ENCODE measurements at places on chromosomes 16 and 17.

DNA sequence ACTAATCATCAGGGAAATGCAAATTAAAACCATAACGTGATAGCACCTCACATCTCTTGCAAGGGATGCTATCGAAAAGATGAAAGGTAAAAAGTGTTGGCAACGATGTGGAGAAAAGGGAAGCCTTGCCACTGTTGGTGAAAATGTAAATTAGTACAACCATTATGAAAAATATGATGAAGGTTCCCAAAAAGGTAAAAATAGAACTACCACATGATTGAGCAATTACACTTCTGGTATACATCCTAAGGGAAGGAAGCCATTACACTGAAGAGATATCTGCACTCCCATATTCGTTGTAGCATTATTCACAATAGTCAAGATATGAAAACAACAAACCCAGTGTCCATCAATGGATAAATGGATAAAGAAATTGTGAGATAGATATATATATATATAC lies 21.5 kb downstream of the ABCA10 start:
- no peak for DNase-seq

- no peak for DNase-seq
These were observed 9.9 kb downstream of the CDH1 start for GRCh38 chr16:68746951-68747350.

DNA sequence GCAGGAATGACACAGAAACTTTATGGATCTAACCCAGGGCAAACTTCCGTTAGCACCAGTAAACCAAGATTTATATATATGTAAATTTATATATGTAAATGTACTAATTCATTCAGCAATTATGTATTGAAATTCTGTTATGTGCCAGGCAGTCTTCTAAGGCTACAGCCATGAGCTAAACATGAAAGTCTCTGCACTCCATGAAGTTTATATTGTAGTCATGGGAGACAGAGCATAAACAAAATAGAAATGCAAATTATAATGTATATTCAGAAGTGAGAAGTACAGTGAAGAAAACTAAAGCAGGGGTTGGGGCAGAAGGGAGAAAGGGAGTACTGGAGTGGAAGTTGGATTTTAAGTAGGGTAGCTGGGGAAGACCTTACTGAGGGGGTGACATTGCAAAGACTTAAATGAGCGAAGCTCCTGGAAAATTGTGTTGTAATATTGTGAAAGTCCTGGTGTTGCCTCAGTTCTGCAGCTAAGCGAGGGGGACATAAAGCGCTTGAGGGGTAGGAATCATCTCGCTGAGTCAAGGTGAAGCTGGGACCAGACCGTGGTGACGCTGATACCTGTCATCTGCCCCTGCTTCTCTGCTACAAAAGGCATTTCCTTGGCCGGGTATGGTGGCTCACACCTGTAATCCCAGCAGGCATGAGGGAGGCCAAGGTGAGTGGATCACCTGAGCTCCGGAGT lies 64.8 kb downstream of the YPEL2 start:
- DNase-seq, result no peak

DNA sequence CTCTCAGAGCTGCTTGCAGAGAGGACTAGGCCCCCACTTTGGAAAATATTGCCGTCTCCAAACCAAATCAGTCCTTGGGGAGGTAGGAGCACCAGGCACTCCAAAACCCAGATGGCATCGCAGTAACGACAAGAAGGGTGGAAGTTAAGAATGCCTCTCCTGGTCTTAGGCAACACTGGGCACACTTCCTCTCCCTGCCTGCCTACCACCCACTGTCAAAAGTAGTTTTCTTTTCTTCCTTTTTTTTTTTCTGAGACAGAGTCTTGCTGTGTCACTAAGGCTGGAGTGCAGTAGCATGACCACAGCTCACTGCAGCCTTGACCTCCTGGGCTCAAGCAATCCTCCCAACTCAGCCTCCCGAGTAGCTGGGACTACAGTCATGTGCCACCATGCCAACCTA lies 47.2 kb downstream of the SRL start:
- no peak for DNase-seq

DNA sequence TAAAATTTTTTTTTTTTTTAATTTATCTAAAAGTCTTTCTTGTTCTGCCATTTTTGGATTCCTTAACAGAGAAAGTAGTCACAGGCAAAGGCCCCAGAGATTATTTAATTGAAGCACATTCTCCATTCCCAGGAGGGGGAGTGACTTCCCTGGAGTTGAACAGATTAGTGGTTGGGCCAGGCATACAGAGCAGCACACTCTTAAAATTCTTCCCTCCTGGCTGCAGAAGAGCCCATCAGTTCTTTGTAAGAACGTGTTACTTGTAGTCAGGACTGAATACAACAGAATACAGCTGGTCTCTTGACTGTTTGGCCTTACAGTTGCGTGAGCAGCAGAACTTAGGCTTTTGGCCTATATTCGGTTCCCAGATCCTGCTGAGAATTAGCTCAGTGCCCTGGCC lies 1.8 kb downstream of the ALKBH5 start:
- no peak for DNase-seq

GRCh38 chr16:2973093-2973492 lies 3.9 kb downstream of the PAQR4 start:
- no peak for DNase-seq

DNA sequence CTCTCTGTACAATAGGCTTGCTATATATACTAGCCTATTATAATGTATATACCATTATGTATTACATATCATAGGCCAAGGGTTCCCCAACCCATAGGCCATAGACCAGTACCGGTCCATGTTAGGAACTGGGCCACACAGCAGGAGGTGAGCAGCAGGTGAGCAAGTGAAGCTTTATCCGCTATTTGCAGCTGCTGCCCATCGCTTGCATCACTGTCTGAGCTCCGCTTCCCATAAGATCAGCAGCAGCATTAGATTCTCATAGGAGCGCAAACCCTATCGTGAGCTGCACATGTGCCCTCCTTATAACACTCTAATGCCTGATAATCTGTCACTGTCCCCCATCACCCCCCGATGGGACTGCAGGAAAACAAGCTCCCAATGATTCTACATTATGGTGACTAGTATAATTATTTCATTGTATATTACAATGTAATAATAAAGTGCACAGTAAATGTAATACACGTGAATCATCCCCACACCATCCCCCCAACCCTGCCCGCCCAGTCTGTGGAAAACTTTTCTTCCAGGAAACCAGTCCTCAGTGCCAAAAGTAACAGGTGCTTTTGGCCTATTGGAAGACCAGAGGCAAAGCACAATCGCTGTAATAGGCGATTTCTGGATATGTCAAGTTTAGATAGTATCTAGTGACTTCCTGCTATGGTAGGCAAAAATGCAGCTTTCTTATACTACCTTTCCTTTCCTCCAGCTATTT lies 84.1 kb downstream of the MYH11 start:
- no peak for DNase-seq

DNA sequence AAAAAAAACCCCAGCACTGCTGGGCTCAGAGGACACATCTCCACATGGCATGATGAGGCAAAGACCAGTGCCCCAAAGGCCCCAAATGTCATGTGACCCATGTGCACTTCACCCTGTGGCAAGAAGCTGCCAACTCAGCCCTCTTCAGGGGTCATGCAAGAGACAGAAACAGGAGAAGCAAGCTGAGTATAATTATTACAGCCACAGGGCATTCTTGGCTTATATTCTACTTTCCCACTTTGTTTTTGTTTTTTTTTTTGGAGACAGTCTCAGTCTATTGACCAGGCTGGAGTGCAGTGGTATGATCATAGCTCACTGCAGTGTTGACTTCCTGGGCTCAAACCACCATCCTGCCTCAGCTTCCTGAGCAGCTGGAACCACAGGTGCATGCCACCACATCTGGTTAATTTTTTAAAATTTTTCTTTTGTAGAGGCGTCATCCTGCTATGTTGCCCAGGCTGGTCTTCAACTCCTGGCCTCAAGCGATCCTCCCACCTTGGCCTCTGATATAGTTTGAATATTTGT lies 32.7 kb upstream of the LITAF start:
- no peak for DNase-seq

DNA sequence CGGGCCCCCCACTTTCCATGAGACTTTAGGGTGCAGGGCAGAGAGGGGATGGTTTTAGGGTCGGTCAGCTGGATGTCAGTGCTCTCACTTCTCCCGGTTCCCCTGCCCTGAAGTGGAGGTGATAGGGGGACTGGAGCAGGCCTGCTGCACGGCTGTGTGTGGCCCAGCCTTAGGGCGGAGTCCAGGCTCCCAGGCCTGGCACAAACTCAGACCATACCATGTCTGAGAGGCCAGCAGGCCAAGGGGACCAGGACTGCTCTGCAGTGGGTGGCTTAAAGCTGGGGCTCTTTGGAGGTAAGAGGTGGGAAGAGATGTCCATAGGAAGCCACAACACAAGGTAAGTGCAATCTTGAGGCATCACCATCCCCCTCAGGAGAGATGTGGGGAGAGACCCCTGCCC lies 8.3 kb downstream of the TFAP4 start:
- DNase-seq, result no peak

GRCh38 chr17:28188841-28189263 lies 130.1 kb upstream of the TMEM97 start:
- DNase-seq, result no peak

DNA sequence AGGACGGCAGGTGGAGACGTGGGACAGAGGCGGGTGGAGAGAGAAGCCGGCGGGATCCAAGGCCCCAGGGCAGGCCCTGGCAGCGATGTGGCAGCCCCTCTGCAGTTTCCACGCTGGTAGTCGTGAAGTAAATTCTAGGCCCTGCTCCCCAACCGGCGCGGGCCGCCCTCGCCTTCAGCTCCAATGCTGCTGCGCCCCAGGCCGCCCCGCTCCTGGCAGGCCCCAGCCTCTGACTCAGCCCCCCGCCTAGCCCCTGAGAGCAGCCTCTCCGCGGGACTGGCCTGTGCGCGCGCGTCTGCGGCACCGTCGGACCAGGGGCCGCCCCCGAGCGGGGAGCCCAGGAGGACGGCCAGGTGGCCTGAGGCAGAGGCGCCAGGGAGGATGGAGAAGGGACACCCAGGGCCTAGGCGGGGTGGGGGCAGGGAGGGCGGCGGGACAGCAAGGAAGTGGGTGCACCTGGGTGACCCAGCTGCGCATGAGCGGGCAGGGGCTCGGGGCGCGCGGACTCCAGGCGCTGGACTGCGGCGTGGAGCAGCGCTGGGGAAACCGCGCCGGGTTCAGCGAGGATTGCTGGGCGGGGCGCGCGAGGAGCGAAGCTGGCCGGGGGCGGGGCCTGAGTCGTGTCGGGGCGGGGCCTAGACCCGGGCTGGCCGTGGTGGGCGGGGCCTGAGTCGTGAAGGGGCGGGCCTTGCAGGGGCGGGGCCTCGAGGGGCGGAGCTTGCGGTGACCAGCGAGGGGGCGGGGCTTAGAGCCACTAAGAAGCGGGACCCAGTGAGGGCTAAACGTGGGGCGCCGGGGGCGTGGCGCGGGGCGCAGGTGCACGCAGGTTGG lies 29.6 kb downstream of the ZNF778 start:
- peak; percentile 91 for DNase-seq

DNA sequence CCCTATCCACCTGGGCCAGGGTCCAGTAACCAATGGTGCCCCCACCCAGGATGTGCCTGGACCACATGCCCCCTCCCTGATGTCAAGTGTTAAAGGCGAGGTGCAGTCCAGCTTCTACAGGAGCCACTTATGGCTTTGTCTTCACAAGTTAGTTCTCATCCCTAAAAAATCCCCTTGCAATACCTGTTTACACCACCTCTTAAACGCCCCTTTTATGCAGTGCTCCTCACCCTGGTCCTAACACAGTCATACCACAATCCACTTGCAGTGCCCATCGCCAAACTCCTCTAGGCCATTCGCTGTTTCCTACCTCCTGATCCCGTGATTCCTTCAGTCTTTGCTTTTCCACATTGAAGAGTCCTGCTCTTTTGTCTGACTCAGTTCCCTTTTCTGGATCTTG lies 7.1 kb downstream of the GLYR1 start:
- no peak for DNase-seq

GRCh38 chr17:42016411-42016831 lies 818 bp downstream of the DNAJC7 start:
- no peak for DNase-seq

DNA sequence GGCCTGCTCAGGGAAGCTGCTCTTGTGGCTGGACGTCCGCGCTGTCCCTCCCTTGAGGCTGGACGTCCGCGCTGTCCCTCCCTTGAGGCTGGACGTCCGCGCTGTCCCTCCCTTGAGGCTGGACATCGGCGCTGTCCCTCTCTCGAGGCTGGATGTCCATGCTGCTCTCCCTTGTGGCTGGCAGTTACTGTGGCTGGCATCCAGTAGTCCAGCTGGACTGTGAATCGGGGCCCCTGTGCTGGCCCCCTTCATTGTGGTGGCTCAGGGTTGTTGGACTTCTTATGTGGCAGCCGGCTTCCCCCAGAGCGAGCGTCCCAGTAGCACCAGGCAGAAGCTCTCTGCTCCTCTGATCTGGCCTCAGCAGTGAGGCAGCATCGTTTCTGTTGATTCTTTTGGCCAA lies 141.5 kb downstream of the IRF8 start:
- DNase-seq, result no peak

DNA sequence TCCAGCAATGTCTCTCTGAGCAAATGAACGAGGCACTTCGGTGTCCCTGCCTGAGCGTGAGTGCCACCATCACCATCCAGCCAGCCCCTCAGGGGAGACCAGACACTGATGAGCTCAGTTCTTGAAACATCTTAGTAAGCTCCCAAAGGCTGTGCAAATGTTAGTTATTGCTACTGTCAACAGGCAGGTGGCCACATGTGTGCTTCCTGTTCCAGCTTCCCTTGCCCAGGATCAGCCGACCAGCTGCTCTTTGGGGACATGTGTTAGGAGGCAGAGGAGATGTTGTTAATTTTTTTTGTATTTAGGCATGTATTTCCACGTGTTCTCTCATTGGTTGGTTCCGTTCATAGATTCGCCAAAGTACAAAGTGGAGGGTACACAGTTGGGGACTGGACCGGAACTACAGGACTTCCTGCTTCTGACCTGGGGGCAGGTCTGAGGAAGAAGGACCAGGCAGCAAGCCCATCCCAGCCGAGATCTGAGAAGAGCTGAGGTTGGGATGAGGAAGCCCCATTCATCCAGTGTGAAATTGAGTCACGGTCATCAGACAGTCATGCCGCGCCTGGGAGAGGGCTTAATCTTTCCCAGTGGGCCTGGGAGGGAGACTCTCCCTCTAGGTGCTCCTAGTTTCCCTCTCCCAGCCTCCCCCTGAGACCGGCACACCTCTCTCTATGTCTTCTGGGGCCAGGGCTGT lies 3.8 kb downstream of the TTYH2 start:
- no peak for DNase-seq

DNA sequence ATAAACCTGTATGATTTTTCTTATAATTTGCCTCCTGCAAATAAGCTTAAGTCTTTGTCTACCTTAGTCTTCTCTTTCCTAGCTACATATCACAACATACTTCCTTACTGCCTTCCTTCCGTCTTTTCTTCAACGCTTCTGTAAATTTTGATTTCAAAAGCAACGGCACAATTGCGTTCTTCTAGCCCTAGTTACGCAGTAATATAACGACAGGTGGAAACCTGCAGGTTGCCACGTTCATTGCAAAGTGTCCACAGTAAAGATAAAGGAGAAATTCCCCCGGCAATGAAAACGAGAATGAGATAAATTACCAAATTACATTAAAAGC lies 546 bp upstream of the PSMD7 start:
- DNase-seq, result no peak

Measured in GM19239 (cell line).